ENCODE measurements at places on chromosomes 12 and 14. TPM values are rescaled to one million over a fixed set of nuclear protein-coding genes. Genes with fewer than 3 reads are reported as not detected.

Gene EXOC3L4
- not detected for total RNA-seq

Gene ADIPOR2
- 18.8 TPM for total RNA-seq

Gene KRT82
- not detected for total RNA-seq

Gene RTL1
- not detected for total RNA-seq

Gene GALNT8
- not detected for total RNA-seq

Gene CFAP251
- 1.6 TPM for total RNA-seq
